Trophoblast cell (in vitro differentiated cells and primary cell): ENCODE measurements at places on chromosomes 6 and 20.

- no peak overlapping the region for H3K4me3 ChIP-seq
- H3K36me3 ChIP-seq, result peaks cover 65% of the 10 kb centered on the region
- no peaks in the 10 kb centered on the region for H3K27me3 ChIP-seq
- H3K27ac ChIP-seq, result no peak overlapping the region
These were observed 13.4 kb downstream of the TEAD3 start for GRCh38 chr6:35483490-35483889.

- peaks cover 3% of the 10 kb centered on the region for H3K36me3 ChIP-seq
- H3K27me3 ChIP-seq, result no peaks in the 10 kb centered on the region
- H3K4me1 ChIP-seq, result peaks cover 5% of the 10 kb centered on the region
- no peak overlapping the region for H3K4me3 ChIP-seq
- DNase-seq, result no peak
- no peak overlapping the region for H3K27ac ChIP-seq
These were observed 78.0 kb upstream of the MPC1 start for GRCh38 chr6:166460473-166461437.

DNA sequence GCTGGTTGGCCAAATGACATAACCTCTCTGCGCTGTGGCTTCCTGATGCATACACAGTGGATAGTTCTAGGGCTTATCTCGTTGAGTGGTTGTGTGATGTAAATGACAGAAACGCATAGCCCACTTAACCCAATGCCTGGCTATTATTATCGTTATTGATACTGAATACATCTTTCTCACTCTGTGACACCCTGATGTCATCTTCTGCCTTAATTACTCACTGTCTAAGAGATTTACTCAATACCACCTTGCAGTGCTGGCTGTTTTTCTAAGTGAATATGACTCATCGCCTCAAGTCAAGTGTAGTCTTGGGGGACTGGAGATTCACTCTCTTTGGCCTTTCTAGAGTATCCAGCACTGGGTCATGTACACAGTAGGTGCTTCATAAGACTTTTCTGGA is 73.6 kb downstream of the NDUFAF5 start:
- H3K4me3 ChIP-seq, result no peak overlapping the region
- no peak overlapping the region for H3K27ac ChIP-seq
- no peaks in the 10 kb centered on the region for H3K36me3 ChIP-seq
- DNase-seq, result no peak
- no peaks in the 10 kb centered on the region for H3K27me3 ChIP-seq
- no peaks in the 10 kb centered on the region for H3K4me1 ChIP-seq

GRCh38 chr6:30231067-30231466 is 17.9 kb upstream of the TRIM26 start:
- no peaks in the 10 kb centered on the region for H3K27me3 ChIP-seq
- no peak overlapping the region for H3K27ac ChIP-seq
- DNase-seq, result no peak
- no peaks in the 10 kb centered on the region for H3K4me1 ChIP-seq
- H3K4me3 ChIP-seq, result no peak overlapping the region

- peaks cover 25% of the 10 kb centered on the region for H3K36me3 ChIP-seq
- no peaks in the 10 kb centered on the region for H3K27me3 ChIP-seq
- no peak overlapping the region for H3K27ac ChIP-seq
- H3K4me1 ChIP-seq, result peaks cover 17% of the 10 kb centered on the region
- peak; percentile 72 for DNase-seq
- H3K4me3 ChIP-seq, result no peak overlapping the region
These were observed 78.0 kb downstream of the PTPN1 start for GRCh38 chr20:50588034-50588736.

GRCh38 chr6:143822584-143823024 is 20.5 kb upstream of the LTV1 start:
- peak; percentile 66 for DNase-seq
- H3K27me3 ChIP-seq, result no peaks in the 10 kb centered on the region
- H3K36me3 ChIP-seq, result peaks cover 6% of the 10 kb centered on the region
- peaks cover 1% of the 10 kb centered on the region for H3K4me1 ChIP-seq

- no peak for DNase-seq
- H3K27ac ChIP-seq, result no peak overlapping the region
- no peaks in the 10 kb centered on the region for H3K4me1 ChIP-seq
- H3K36me3 ChIP-seq, result no peaks in the 10 kb centered on the region
- no peak overlapping the region for H3K4me3 ChIP-seq
These were observed 70.6 kb upstream of the GGTLC1 start for GRCh38 chr20:24059174-24059573.

DNA sequence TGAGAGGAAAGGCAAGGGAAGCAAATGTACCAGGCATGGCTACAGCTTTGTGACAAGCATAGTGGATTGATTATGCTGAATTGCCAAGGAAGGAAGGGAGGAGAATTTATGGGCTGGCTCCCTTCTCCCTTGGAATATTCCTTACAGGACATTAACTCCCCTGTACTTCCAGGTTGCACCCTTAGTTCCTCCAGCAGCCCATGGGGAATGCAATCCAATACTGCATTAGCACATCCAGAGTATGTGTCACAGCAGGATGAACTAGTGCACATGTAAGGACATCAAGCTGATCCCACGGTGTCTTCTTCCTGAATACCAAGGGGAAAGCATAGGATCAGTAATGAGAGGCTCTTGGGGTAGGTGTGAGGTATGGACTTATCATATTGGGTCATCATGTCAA is 390.7 kb upstream of the POU3F2 start:
- H3K27me3 ChIP-seq, result no peaks in the 10 kb centered on the region
- H3K4me3 ChIP-seq, result no peak overlapping the region
- no peaks in the 10 kb centered on the region for H3K36me3 ChIP-seq
- DNase-seq, result no peak

GRCh38 chr20:5880326-5880725 is 70.0 kb downstream of the TRMT6 start:
- H3K27ac ChIP-seq, result no peak overlapping the region
- H3K27me3 ChIP-seq, result no peaks in the 10 kb centered on the region
- DNase-seq, result no peak
- no peaks in the 10 kb centered on the region for H3K4me1 ChIP-seq
- no peaks in the 10 kb centered on the region for H3K36me3 ChIP-seq
- no peak overlapping the region for H3K4me3 ChIP-seq

- H3K4me3 ChIP-seq, result no peak overlapping the region
- H3K27ac ChIP-seq, result peak overlapping the region; percentile 73
- H3K36me3 ChIP-seq, result no peaks in the 10 kb centered on the region
- no peak for DNase-seq
These were observed 41.4 kb downstream of the CBFA2T2 start for GRCh38 chr20:33531047-33531877.

DNA sequence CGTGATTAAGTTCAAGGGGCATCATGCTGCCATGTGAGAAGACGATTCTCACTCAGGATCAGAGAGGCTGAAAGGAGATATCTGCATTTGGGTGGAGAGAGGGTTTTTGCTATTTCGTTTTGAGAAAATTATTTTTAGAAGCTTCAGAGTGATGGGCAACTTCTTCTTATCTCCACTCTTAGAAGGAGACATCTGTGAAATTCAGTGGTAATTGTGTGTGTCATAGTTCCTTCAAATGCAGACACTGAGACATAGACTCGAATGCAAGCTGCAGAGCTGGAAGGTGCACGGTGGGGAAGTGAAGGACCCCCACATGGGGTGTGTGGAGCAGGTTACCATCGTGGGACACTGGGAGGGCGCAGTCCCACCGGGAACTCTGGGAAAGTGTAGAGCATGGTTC is 116.8 kb downstream of the PRND start:
- H3K36me3 ChIP-seq, result no peaks in the 10 kb centered on the region
- no peak for DNase-seq
- no peaks in the 10 kb centered on the region for H3K27me3 ChIP-seq
- H3K4me3 ChIP-seq, result no peak overlapping the region
- no peak overlapping the region for H3K27ac ChIP-seq

GRCh38 chr6:71333050-71333449 is 44.4 kb downstream of the OGFRL1 start:
- H3K27ac ChIP-seq, result no peak overlapping the region
- no peaks in the 10 kb centered on the region for H3K4me1 ChIP-seq
- H3K36me3 ChIP-seq, result no peaks in the 10 kb centered on the region

DNA sequence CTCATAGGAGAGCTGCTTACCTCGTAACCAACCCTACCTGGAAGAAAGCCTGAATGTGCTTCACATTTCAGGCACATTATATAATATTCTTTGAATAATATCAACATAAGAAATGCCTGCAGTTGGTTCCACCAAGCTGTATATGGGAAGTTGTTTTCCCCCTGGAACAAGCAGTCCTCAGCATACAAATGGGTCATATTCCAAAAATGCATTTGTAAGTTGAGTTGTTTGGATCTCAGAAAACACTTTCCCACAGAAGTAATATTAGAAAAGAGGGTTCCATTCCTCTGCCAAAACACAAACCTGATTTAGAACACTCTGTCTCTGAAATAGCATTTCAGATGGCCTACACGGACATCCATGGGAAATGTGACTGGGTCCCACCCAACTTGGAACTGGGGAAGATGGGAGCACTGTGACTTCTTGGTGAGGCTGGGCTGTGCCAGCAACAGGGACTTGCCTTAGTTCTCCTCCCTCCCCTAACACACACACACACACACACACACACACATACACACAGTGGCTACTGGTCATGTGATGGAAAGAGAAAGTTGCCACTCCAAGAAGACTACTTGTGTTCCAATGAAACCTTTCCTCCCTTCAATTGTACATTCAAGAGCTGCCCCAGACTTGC is 11.4 kb upstream of the RCAN2 start:
- no peaks in the 10 kb centered on the region for H3K36me3 ChIP-seq
- H3K27ac ChIP-seq, result no peak overlapping the region
- DNase-seq, result no peak
- no peak overlapping the region for H3K4me3 ChIP-seq
- H3K4me1 ChIP-seq, result peaks cover 2% of the 10 kb centered on the region

- H3K27ac ChIP-seq, result no peak overlapping the region
- H3K36me3 ChIP-seq, result peaks cover 60% of the 10 kb centered on the region
- no peak overlapping the region for H3K4me3 ChIP-seq
- no peaks in the 10 kb centered on the region for H3K4me1 ChIP-seq
These were observed 23.2 kb downstream of the PRPF6 start for GRCh38 chr20:64003960-64004725.

GRCh38 chr6:21098134-21098533 is 495.4 kb upstream of the SOX4 start:
- H3K36me3 ChIP-seq, result no peaks in the 10 kb centered on the region
- H3K4me3 ChIP-seq, result no peak overlapping the region
- peaks cover 14% of the 10 kb centered on the region for H3K4me1 ChIP-seq
- DNase-seq, result no peak
- no peak overlapping the region for H3K27ac ChIP-seq

- no peaks in the 10 kb centered on the region for H3K4me1 ChIP-seq
- H3K27ac ChIP-seq, result no peak overlapping the region
- H3K4me3 ChIP-seq, result no peak overlapping the region
- no peaks in the 10 kb centered on the region for H3K27me3 ChIP-seq
- DNase-seq, result no peak
- peaks cover 10% of the 10 kb centered on the region for H3K36me3 ChIP-seq
These were observed 83.3 kb downstream of the CHD6 start for GRCh38 chr20:41534842-41535241.

DNA sequence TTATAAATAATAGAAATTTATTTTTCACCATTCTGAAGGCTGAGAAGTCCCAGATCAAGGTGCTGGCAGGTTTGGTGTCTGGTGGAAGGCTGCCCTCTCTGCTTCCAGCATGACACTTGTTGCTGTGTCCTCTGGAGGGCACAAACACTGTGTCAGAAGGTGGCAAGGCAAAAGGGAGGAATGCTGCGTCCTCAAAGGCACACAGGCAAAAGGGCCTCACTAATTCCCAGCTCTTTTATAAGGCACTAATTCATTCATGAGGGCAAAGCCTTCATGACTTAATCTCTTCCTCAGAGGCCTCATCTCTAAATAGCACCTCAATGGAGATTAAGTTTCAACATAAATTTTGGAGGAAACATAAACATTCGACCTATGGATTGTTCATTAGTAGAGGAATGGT is 209.5 kb upstream of the SMLR1 start:
- no peaks in the 10 kb centered on the region for H3K27me3 ChIP-seq
- H3K4me1 ChIP-seq, result no peaks in the 10 kb centered on the region
- H3K4me3 ChIP-seq, result no peak overlapping the region
- no peak overlapping the region for H3K27ac ChIP-seq
- DNase-seq, result no peak
- no peaks in the 10 kb centered on the region for H3K36me3 ChIP-seq

GRCh38 chr20:52191916-52192718 is 538 bp upstream of the ZFP64 start:
- H3K27me3 ChIP-seq, result no peaks in the 10 kb centered on the region
- H3K4me1 ChIP-seq, result no peaks in the 10 kb centered on the region
- H3K27ac ChIP-seq, result peak overlapping the region; percentile 87
- DNase-seq, result peak; percentile 59
- peak overlapping the region; percentile 95 for H3K4me3 ChIP-seq

- no peak overlapping the region for H3K27ac ChIP-seq
- no peaks in the 10 kb centered on the region for H3K4me1 ChIP-seq
- no peaks in the 10 kb centered on the region for H3K27me3 ChIP-seq
- H3K4me3 ChIP-seq, result no peak overlapping the region
- peak; percentile 50 for DNase-seq
- H3K36me3 ChIP-seq, result no peaks in the 10 kb centered on the region
These were observed 52.8 kb upstream of the FILIP1 start for GRCh38 chr6:75546381-75546780.

- peaks cover 2% of the 10 kb centered on the region for H3K4me1 ChIP-seq
- H3K27me3 ChIP-seq, result no peaks in the 10 kb centered on the region
- H3K36me3 ChIP-seq, result peaks cover 1% of the 10 kb centered on the region
- DNase-seq, result no peak
- H3K27ac ChIP-seq, result no peak overlapping the region
These were observed 228.6 kb downstream of the ADGB start for GRCh38 chr6:146827216-146827928.

GRCh38 chr6:18142591-18142861 is 12.4 kb downstream of the TPMT start:
- no peaks in the 10 kb centered on the region for H3K4me1 ChIP-seq
- H3K36me3 ChIP-seq, result peaks cover 10% of the 10 kb centered on the region
- DNase-seq, result no peak

DNA sequence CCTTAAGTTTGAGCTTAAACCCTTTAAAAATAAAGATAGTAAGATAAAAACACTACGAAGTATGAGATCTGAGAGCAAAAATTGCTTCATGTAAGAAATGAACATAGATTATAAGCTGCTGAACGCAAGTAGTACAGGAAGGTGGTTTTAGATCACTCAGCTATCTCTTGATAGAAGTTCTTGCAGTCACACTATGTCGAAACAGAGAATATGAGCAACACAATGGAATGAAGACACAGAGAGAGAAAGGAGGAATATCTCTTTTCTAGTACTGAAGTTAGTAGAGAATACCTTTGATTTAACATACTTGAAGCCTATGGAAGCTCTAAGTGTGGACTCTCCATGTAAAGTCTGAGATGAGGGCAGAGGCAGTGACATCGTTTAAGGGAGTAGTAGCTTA is 162.7 kb downstream of the CDK19 start:
- H3K4me3 ChIP-seq, result no peak overlapping the region
- no peaks in the 10 kb centered on the region for H3K27me3 ChIP-seq
- DNase-seq, result peak; percentile 46
- H3K4me1 ChIP-seq, result no peaks in the 10 kb centered on the region
